Activated CD4-positive, alpha-beta T cell treated with anti-CD3 and anti-CD28 coated beads, Interleukin-10, Interleukin-2, amounts not matched to agents 100 ng/mL and 50 ng/mL, durations not matched to agents 16 hours and 8 hours (primary cell): ENCODE measurements at places on chromosomes 3 and 15.
A peak's percentile ranks its signal among the peaks of the same experiment; 100 is the strongest.

GRCh38 chr3:128253150-128253549, 99.9 kb downstream of the EEFSEC start:
- no peak for DNase-seq

GRCh38 chr3:114147251-114147650, 31.6 kb downstream of the DRD3 start:
- no peak for DNase-seq

GRCh38 chr15:71313806-71314205, 198.5 kb downstream of the THSD4 start:
- no peak for DNase-seq

GRCh38 chr3:138768125-138768524, 66.6 kb downstream of the PIK3CB start:
- no peak for DNase-seq

DNA sequence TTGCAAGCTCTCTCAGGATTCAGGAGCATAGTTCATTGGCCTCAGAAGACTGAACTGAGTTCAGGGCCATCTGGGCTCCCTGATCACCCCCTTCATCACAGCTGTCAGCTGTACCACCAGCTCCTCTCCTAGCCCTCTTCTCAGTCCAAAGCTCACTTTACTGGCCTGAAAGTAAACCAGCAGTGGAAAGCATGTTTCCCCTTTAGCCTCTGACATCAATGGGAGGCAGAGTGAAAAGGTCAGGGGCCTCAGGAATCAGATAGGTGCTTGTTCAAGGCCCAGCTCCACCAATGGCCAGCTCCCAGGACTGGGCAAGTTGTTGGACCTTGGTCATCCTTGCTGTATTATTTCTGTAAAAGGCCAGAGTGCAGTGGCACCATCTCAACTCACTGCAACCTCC, 223.4 kb downstream of the TLE3 start:
- no peak for DNase-seq

- no peak for DNase-seq
Measured at GRCh38 chr3:194218646-194219453, 82.9 kb downstream of the HES1 start.

DNA sequence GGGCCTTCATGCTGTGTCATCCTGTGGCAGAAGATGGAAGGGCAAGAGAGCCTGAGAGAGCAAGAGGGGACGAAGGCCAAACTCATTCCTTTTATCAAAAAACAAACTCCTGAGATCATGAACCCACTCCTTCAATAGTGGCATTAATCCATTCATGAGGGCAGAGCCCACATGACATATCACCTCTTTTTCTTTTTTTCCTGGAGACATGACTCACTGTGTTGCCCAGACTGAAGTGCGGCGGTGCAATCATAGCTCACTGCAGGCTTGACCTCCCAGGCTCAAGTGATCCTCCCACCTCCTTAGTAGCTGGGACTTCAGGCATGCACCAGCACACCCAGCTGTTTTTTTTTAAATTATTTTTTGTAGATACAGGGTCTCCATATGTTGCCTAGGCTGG, 92.0 kb upstream of the RNU6-1 start:
- DNase-seq = no peak

GRCh38 chr3:178022599-178022998, 513.6 kb upstream of the KCNMB2 start:
- no peak for DNase-seq

DNA sequence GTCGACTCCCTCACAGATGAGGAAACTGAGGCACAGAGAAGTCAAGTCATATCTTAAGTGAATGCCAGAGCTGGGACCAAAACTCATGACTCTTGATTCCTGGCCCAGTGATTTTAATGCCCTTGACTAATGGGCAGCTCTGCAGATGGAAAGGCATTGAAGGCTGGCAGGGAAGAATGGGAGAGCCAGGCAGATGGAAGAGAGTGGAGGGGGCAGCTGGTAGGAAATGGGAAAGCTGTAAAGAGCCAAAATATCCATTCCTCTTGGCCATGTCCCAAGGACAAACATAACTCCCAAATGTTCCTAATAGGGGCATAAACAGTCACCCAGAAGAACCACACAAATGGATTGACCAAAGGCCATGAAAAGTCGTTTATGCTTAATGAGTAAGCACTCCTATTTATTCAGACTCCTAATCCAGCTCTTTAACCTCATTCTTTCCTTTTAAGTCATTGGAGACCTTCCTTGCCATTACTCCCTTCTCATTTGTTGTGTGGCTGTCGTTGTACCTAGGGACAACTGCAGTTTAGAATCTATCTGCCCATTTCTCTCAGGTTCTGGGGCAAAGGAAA, 330.5 kb upstream of the ROPN1 start:
- DNase-seq = no peak

GRCh38 chr3:71400986-71401451, 182.5 kb downstream of the FOXP1 start:
- no peak for DNase-seq

- DNase-seq = no peak
Measured at GRCh38 chr3:14235003-14235911, 56.6 kb downstream of the LSM3 start.

DNA sequence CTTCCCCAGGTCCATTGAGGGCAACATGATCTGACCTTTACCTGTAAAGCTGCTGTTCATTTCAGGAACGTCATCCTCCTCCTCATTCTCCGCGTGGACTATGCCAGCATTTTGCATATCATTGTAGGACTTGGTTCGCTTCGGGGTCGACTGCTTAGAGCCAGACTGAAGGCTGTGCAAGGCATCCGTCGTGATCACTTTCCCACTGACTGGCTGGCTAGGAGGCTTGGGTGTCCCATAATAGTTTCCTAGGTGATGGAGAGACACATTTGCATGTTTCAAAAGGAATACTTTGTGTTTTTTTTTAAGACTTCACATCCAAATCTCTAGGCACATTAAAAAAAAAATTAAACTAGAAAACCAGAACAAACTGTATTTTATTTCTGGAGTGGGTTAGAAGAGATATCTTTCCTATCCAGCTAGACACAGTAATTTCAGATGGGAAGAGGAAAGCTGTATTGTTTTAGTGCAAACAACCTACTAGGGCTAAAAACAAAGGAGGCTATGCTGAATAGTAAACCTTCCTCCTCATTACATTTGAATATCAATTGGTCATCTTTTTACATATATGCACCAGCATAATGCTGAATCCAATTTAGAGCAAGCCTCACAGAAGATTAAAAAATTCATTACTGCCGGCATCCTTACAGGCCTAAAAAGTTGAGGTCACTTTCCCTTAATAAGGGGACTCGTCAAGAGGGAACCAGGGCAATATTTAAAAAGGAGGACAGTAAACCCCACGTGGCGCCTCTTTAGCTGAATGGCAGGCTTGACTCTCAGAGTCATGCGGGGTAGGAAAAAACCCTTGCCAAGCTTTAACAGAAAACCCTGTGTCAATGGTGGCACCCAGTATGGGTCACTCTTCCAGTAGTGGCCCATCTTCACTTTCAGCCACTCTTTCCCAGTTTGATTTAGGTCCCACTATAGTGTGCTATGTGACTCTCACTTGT, 559.9 kb downstream of the MAGI1 start:
- no peak for DNase-seq

DNA sequence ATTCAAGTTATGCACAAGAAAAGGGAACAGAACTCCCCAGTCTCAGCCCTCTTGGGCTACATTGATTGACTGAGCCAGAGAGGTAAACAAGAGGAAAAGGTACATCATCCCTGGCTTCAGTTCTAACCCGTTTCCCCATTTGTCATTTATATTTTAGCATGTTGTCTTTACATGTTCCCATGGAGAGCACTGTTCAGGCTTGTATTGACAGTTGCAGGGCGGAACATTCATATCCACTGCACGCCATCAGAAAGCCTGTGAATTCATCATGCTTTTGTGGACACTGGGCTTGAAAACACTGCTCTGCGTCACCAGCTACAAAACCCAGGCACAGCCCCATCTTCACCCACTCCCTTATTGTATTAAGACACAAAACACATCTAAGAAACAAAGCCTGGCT, 240.9 kb upstream of the EIF1B start:
- DNase-seq = no peak

DNA sequence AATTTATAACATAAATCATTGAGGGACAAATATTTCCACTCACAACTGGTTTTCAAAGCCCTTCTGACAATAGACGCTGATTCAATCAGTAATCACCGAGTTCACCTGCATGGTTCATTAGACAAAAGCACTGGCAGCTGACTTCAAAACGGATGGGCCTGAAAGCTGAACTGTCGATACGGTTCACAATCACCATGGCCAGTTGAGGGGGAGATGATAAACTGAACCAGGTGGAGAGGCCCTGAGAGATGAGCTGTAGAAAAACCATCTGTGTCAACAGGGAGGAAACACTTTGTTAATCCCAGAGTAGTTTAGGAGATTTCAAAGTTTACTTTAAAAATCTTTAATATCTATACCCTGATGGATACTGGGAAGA, 75.0 kb downstream of the PEX5L start:
- DNase-seq = no peak

GRCh38 chr3:26515351-26515750, 107.2 kb upstream of the LRRC3B start:
- no peak for DNase-seq

DNA sequence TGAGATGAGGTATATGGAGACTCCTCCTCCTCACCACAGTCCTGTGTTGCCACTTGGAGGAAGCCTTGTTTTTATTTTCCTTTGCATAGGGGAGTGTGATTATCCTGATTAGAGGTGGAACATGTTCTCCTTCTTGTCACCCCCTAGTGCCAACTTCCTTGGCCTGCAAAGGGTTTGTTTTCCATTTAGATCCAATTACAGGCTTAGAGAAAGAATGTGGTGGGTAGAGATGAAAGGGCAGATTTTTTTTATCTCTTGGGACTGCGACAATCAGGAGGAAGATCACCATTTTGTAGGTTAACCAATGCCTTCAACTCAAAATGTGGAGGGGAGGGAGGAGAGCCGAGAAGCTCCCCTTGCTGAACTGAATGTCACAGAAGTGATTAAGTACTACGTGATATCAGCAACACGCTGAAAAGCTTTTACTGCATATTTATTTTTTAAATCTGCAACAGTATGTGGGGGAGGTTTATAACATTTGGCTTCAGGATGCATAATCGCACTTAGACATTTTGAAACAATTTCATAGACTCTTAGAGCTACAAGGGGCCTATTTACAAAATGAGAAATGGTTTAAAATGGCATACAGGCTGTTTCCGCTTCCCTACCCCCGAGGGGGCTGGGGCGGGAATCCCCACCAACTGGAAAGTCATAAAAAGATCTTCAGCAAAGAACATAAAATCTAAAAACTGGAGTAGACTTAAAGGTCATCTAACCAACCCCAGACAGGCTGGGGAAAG, 2.4 kb downstream of the LMCD1 start:
- DNase-seq = peak; percentile 8

DNA sequence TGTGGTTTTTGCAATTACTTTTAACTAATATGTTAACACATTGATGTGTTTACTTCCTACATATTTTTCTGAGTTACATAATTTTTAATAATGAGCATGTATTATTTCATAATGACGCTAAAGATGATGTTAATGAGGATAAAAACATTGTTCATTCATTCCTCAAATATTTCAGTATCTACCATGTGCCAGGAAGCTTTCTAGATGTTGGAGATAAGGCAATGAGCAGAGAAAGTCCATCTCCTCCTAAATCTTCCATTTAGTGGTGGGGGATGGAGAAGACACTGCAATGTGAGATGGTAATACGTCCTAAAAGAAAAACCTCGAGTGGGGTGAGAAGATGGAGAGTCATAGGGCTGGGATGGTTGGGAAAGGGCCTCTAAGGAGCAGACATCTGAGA, 132.7 kb downstream of the MYLK start:
- no peak for DNase-seq

DNA sequence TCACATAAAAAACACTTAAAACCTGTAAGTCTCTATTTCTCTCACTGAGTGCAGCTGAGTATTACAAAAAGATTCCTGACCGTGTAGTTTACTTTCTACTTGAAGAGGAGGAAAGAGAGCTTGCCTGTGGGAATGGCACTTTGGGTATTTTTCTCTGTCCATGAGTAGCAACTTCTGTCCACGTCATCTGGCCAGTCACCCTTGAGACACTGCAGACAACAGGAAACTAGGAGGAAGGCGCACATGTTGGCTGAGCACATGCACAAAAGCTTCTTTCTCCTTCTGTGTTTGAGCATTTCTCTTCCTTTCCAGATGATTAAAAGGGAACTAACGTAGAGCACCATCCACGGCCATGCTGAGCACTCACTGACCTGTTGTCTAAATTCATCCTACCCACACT, 19.7 kb downstream of the STARD5 start:
- no peak for DNase-seq

DNA sequence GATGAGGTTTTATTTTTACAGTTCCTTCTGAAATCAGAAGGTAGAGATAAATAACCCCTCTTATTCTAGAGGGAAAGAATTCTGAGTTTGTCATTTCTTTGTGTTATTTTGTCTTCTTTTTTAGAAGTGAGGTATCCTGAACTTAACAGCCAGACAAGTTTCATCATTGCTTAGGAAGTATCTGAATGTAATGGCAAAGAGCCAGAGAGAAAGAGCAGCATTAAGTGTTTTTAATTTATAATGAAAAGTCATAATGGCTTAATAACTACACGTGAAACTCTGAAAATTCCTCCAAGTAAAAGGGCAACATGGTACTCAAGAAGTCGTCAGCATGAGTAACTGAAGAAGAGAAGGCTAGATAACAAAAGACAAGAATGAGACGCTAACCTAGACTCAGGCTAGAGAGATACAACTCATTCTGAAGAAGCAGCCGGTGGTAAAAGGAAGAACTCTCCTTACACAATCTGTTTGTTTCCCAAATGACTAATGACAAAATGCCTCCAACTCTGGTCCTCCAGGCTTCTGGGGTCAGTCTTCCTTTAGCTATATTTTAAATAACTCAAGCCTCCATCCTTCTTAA, 116.2 kb upstream of the NECTIN3 start:
- DNase-seq = no peak

DNA sequence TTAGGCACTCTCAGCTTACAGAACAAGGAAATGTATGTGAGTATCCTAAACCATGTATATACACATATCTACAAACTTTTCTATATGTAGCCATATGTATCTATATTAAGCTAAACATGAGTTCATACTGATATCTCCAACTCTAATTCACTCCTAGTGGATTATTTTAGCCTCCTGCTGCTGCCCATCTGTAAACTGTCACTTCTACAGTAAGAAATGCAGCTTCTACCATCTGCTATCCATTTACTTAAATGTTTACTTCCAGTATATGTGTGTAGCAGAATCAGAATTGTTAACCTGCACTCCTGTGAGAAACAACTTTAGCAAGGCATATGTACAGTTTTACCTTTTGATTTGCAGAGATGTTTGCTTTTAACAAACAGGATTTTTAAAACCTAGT, 478.5 kb upstream of the CBLB start:
- DNase-seq = no peak

GRCh38 chr15:99170476-99171065, 65.7 kb downstream of the SYNM start:
- DNase-seq = no peak

DNA sequence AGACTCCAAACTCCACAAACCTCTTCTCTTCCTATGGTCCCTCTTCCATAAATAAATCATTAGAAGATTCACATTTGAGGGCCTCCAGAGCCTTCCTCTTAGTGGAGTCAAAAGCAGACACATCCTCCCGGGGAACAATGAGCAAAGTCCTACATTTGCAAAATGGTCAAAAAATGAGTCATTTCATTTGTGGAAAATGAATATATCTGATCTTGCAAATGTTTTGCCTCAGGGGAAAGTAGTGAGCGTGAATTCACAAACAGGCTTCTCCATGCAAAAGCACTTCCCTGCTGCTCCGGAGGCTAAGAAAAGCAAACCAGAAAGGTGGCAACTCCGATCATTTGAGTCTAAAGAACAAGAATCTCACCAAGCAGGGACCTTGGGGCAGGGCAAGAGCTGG, 86.7 kb upstream of the IQSEC1 start:
- no peak for DNase-seq
